ENCODE measurements at places on chromosomes 4 and X. TPM values are rescaled to one million over a fixed set of nuclear protein-coding genes. Genes with fewer than 3 reads are reported as not detected.

Gene ERAS
- not detected for total RNA-seq

Gene ITGB1BP2
- total RNA-seq = 6.7 TPM

Gene GAGE2A
- not detected for total RNA-seq

Gene WNK3
- total RNA-seq = 0.47 TPM

Gene FABP2
- total RNA-seq = not detected

Gene RASSF6
- total RNA-seq = not detected

Gene WDR13
- total RNA-seq = 31.6 TPM

Gene FAM236A
- total RNA-seq = not detected

Gene RAB39B
- 12.0 TPM for total RNA-seq

Gene CT45A1
- total RNA-seq = not detected

Gene SYP
- 11.4 TPM for total RNA-seq

Gene MAGED4B
- total RNA-seq = 1.8 TPM

Gene FGF13
- not detected for total RNA-seq

Gene TEX13A
- not detected for total RNA-seq

Gene RIBC1
- total RNA-seq = 0.63 TPM

Gene CFAP97
- 50.3 TPM for total RNA-seq

Gene IQCM
- total RNA-seq = not detected

Gene H2BW2
- not detected for total RNA-seq

Gene MOB1B
- total RNA-seq = 14.9 TPM

Gene HMGN5
- total RNA-seq = 4.3 TPM

Gene HSD17B11
- total RNA-seq = 21.7 TPM

Gene LRP2BP
- total RNA-seq = 1.2 TPM

Gene ANK2
- total RNA-seq = 1.7 TPM

Gene AADAT
- total RNA-seq = not detected

Gene TCEAL6
- not detected for total RNA-seq

Gene MBNL3
- total RNA-seq = 23.3 TPM

Gene OTUD4
- 49.6 TPM for total RNA-seq
